A549 treated with AZD2906 at 1 μM for 4 hours (cell line): ENCODE measurements at places on chromosomes 2 and 18. TPM values are rescaled to one million over a fixed set of nuclear protein-coding genes. Genes with fewer than 3 reads are reported as not detected.

Gene RBBP8
- total RNA-seq: 19.5 to 28.6 TPM (median 19.8 TPM) in 5 replicates

Gene TDRD15
- not detected in 5 replicates for total RNA-seq

Gene SRD5A2
- total RNA-seq: 0.02 TPM in 4 of 5 replicates, not detected in the other

Gene CCNYL1
- total RNA-seq: 16.1 to 20.7 TPM (median 17.5 TPM) in 5 replicates

Gene GREB1L
- total RNA-seq: 3.1 to 5.9 TPM (median 5.3 TPM) in 5 replicates
